ENCODE measurements at places on chromosomes 13 and 19. TPM values are rescaled to one million over a fixed set of nuclear protein-coding genes. Genes with fewer than 3 reads are reported as not detected.

The A1BG gene
- 18.2 TPM for total RNA-seq

The TEX26 gene
- total RNA-seq: not detected

The ZIK1 gene
- 16.3 TPM for total RNA-seq

The CRTC1 gene
- 20.3 TPM for total RNA-seq

The NPHS1 gene
- not detected for total RNA-seq

The PRSS57 gene
- not detected for total RNA-seq

The SYNGR4 gene
- not detected for total RNA-seq

The ZNF426 gene
- total RNA-seq: 18.1 TPM

The CEBPA gene
- total RNA-seq: 1.4 TPM

The CACNG8 gene
- total RNA-seq: 1.3 TPM

The ZNF556 gene
- total RNA-seq: not detected

The PSG7 gene
- total RNA-seq: not detected

The ZNF625 gene
- 9.1 TPM for total RNA-seq

The RABAC1 gene
- total RNA-seq: 124 TPM

The PLPP2 gene
- total RNA-seq: 2.6 TPM

The UHRF1 gene
- total RNA-seq: 203 TPM

The EDDM13 gene
- not detected for total RNA-seq

The MAB21L1 gene
- not detected for total RNA-seq

The OR10H1 gene
- total RNA-seq: not detected

The CEACAM21 gene
- 4.3 TPM for total RNA-seq

The ZNF701 gene
- 9.8 TPM for total RNA-seq

The TBC1D4 gene
- 9.8 TPM for total RNA-seq

The KLF1 gene
- total RNA-seq: 0.57 TPM

The CNFN gene
- total RNA-seq: not detected

The KLK13 gene
- total RNA-seq: not detected

The ZNF302 gene
- 27.7 TPM for total RNA-seq

The MAG gene
- not detected for total RNA-seq

The FFAR1 gene
- not detected for total RNA-seq

The F10 gene
- total RNA-seq: not detected

The TMIGD2 gene
- not detected for total RNA-seq

The CEACAM18 gene
- not detected for total RNA-seq

The TSSK6 gene
- total RNA-seq: 2.5 TPM

The PRKACA gene
- total RNA-seq: 77.9 TPM

The CATSPERD gene
- not detected for total RNA-seq

The LGALS4 gene
- 0.81 TPM for total RNA-seq

The ZNF541 gene
- total RNA-seq: not detected

The ACER1 gene
- total RNA-seq: not detected

The CLEC17A gene
- not detected for total RNA-seq

The PPP6R1 gene
- total RNA-seq: 108 TPM

The PLIN5 gene
- 6.8 TPM for total RNA-seq

The RASIP1 gene
- 3.8 TPM for total RNA-seq

The ZNF563 gene
- 0.15 TPM for total RNA-seq

The REEP6 gene
- total RNA-seq: 4.7 TPM

The NDUFB7 gene
- 196 TPM for total RNA-seq

The NLRP9 gene
- not detected for total RNA-seq

The APC2 gene
- 1.3 TPM for total RNA-seq

The CCDC70 gene
- total RNA-seq: not detected

The PDX1 gene
- total RNA-seq: not detected

The SLC25A41 gene
- total RNA-seq: 0.44 TPM

Measured in A673 (cell line).